ENCODE measurements at places on chromosomes 13 and 19.

- H3K36me3 ChIP-seq = no peaks in the 10 kb centered on the region
- H3K4me1 ChIP-seq = no peaks in the 10 kb centered on the region
- DNase-seq = no peak
- H3K27me3 ChIP-seq = no peaks in the 10 kb centered on the region
Measured at GRCh38 chr19:33693678-33694077, 71.9 kb downstream of the CHST8 start.

DNA sequence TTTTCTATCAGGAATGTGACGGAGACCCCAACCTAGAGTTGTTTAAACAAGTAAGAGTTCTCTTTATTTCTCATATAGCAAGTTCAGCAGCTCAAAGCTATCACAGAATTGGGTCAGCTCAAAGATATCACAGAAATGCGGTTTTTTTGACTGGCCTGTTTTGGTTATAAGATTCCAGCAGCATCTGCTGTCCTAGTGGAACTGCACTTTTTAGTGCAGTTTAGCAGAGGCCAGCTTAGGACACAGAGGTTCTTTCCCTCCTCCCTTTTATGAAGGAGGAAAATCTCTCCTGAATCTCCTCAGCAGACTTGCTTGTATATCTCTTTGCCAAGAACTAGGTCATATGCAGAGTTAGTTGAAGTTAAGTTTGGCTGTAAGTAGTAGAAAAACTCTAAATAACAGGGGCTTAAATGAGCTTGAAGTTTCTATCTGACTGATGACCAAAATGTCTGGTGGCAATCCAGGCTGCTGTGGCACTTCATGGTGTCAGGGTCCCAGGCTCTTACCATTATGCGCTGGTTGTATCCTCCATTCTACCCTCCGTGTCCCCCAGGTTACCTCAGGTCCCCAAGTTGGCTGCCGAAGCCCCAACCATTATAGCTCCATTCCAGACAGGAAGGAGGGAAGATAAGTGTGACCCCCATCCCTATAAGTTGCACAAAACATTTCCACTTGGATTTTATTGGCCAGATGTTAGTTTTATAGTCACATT, 6.6 kb downstream of the PPP2R1A start:
- H3K4me1 ChIP-seq = peaks cover 26% of the 10 kb centered on the region
- no peaks in the 10 kb centered on the region for H3K36me3 ChIP-seq
- no peak overlapping the region for H3K4me3 ChIP-seq
- no peaks in the 10 kb centered on the region for H3K27me3 ChIP-seq
- DNase-seq = no peak

DNA sequence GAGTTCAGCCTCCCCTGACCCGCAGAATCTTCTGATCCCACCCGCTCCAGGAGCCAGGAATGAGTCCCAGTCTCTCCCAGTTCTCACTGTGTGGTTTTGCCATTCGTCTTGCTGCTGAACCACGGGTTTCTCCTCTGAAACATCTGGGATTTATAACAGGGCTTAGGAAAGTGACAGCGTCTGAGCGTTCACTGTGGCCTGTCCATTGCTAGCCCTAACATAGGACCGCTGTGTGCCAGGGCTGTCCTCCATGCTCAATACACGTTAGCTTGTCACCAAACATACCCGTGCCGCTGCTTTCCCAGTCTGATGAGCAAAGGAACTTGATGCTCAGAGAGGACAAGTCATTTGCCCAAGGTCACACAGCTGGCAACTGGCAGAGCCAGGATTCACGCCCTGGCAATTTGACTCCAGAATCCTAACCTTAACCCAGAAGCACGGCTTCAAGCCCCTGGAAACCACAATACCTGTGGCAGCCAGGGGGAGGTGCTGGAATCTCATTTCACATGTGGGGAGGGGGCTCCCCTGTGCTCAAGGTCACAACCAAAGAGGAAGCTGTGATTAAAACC, 1.1 kb upstream of the APOE start:
- H3K4me1 ChIP-seq = no peaks in the 10 kb centered on the region
- no peak overlapping the region for H3K27ac ChIP-seq
- H3K27me3 ChIP-seq = no peaks in the 10 kb centered on the region
- DNase-seq = no peak
- no peaks in the 10 kb centered on the region for H3K36me3 ChIP-seq

GRCh38 chr13:66513728-66514127, 716.4 kb downstream of the PCDH9 start:
- H3K4me3 ChIP-seq = no peak overlapping the region
- H3K36me3 ChIP-seq = no peaks in the 10 kb centered on the region
- H3K27me3 ChIP-seq = no peaks in the 10 kb centered on the region
- no peak for DNase-seq
- H3K27ac ChIP-seq = no peak overlapping the region
- no peaks in the 10 kb centered on the region for H3K4me1 ChIP-seq

DNA sequence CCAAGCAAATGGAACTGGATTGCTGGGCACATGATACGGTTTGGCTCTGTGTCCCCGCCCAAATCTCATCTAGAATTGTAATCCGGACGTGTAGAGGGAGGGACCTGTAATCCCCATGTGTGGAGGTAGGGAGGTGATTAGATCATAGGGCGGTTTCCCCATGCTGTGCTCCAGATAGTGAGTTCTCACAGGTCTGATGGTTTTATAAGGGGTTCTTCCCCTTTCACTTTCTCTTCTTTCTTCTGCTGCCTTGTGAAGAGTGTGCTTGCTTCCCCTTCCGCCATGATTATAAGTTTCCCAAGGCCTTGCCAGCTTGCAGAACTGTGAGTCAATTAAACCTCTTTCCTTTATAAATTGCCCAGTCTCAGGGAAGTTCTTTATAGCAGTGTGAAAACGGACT, 32.6 kb upstream of the MTIF3 start:
- DNase-seq = no peak
- H3K27me3 ChIP-seq = no peaks in the 10 kb centered on the region
- H3K36me3 ChIP-seq = no peaks in the 10 kb centered on the region
- H3K4me3 ChIP-seq = no peak overlapping the region
- H3K27ac ChIP-seq = no peak overlapping the region

DNA sequence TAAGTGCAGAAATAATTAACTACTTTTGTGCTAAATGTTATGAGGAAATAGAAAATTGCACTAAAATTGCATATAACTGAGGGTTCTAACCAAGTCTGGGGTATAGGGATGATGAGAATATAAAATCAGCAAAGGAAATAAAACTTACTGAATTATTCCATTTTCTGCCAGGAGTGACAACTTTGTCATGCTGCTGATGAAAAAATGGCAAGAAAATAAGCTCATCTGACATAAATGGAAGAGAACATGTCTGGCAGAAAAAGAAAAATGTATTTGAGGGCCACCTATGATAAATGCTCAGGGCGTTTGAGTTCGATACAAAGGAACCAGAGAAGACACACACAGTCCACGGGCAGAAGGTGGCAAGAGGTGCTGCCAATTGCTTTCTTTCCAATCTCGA, 78.2 kb downstream of the LHFPL6 start:
- no peaks in the 10 kb centered on the region for H3K27me3 ChIP-seq
- no peak for DNase-seq
- no peaks in the 10 kb centered on the region for H3K4me1 ChIP-seq
- H3K36me3 ChIP-seq = no peaks in the 10 kb centered on the region
- H3K27ac ChIP-seq = no peak overlapping the region

DNA sequence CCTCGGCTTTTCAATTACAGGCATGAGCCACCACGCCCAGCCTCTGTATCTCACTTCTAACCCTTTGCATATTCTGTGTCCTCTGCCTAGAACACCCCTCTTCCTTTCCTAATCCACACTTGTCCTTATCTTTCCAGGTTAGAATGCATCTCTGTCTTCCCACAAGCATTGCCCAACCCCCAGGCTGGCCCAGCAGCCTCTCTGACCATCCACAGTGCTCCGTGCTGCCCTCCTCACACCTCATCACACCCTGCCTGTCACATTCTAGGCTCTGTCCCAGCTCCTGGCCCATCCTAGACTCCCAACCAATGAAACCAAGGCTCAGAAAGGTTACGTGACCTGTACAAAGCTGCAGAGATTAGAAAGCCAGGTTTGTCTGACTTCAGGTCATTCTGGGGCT, 11.3 kb downstream of the JAK3 start:
- H3K27me3 ChIP-seq = no peaks in the 10 kb centered on the region
- H3K36me3 ChIP-seq = no peaks in the 10 kb centered on the region
- DNase-seq = no peak
- H3K27ac ChIP-seq = no peak overlapping the region
- H3K4me3 ChIP-seq = no peak overlapping the region

DNA sequence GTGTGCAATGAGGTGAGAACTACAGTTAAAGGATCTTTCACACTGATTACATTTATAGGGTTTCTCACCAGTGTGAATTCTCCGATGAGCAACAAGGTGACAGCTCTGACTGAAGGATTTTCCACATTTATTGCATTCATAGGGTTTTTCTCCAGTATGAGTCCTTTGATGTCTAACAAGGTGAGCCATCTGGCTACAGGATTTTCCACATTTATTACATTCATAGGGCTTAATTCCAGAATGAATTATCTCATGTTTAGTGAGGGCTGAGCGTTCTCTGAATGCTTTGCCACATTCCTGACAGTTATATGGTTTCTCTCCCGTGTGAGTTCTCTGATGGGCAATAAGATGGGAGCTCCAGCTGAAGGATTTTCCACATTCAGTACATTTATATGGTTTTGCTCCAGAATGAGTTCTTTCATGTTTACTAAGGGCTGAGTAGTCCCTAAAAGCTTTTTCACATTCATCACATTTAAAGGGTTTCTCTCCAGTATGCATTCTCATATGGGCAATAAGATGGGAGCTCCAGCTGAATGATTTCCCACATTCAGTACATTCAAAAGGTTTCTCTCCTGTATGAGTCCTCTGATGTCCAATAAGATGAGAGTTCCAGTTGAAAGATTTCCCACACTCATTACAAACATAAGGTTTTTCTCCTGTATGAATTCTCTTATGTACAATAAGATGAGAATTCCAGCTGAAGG, 4.4 kb upstream of the C19orf18 start:
- no peaks in the 10 kb centered on the region for H3K36me3 ChIP-seq
- DNase-seq = no peak
- no peak overlapping the region for H3K27ac ChIP-seq
- H3K4me3 ChIP-seq = no peak overlapping the region

DNA sequence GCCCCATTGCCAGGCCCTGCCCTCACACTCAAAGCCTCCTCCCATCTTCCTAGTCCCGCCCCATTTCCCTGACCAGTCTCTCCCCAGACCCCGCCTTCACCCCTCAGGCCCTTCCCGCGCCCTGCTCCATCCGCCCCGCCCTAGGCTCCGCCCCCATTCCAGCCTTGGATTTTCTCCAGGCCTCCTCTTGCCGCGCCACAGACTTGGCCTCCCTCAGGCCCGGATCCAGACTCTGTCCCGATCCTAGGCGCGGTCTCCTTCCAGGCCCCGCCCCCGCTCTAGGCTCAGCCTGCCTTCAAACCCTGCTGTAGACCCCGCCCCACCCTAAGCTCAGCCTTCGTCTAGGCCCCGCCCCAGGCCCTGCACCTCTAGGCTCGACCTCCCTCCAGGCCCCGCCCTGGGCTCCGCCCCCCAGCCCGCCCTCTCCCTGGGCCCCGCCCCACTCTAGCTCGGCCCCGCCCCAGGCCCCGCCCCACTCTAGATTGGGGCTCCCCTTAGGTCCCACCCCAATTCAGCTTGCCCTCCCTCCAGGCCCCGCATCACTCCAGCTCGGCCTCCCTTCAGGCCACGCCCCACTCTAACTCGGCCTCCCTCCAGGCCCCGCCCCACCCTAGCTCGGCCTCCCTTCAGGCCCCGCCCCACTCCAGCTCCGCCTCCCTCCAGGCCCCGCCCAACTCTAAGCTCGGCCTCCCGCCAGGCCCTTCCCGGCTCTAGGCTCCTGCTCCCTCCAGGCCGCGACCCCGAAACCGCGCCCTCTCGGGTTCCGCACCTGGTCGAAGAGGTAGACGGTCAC, 18.5 kb downstream of the LMTK3 start:
- no peaks in the 10 kb centered on the region for H3K36me3 ChIP-seq
- peak; percentile 97 for DNase-seq
- H3K27me3 ChIP-seq = no peaks in the 10 kb centered on the region
- H3K4me1 ChIP-seq = peaks cover 7% of the 10 kb centered on the region
- peak overlapping the region; percentile 79 for H3K27ac ChIP-seq
- H3K4me3 ChIP-seq = peak overlapping the region; percentile 41

DNA sequence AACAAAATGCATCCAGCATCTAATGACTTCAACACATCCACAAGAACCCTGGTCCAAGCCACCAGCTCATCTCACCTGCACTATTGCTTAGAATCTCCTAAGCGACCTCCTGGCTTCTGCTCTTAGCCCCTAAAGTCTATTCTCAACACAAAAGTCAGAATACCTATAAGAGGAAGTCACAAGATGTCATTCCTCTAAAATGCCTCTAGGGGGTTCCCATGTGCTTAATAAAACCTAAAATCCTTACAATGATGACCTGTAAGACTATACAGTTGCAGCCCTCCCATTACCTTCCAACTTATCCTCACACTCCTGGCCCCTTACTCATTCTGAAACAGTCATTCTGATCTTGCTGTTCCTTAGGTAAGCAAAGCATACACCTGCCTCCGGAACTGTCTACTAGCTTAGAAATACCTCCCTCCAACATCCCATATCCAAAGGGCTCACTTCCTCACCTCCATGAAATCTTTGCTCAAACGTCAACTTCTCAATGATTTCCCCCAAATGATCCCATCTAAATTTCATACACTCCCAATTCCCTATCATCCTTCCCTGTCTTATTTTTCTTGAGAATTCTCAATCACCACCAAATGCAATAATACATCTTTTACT, 10.0 kb downstream of the ATP7B start:
- no peak for DNase-seq
- no peak overlapping the region for H3K27ac ChIP-seq

DNA sequence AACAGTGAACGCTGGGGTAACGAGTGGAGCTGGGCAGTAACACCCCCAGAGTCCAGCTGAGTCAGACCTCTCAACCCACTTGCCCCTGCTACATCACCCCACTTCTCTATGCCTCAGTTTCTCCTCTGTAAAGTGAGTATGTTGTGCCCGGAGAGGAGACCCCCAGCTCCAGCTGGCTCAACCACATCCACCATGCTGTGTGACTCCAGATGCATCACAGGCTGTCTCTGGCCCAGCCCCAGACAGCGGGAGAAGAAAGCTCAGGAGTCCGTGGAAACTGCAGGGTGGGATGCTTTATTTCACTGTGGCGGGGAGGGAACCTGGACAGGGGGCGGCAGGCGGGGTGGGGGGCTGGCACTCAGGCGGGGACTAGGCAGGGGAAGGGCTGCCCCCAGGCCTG, 9.6 kb upstream of the ELL start:
- no peaks in the 10 kb centered on the region for H3K36me3 ChIP-seq
- H3K27ac ChIP-seq = no peak overlapping the region
- no peaks in the 10 kb centered on the region for H3K27me3 ChIP-seq
- no peak for DNase-seq
- no peaks in the 10 kb centered on the region for H3K4me1 ChIP-seq

- no peak overlapping the region for H3K27ac ChIP-seq
- H3K4me1 ChIP-seq = no peaks in the 10 kb centered on the region
- H3K36me3 ChIP-seq = no peaks in the 10 kb centered on the region
- no peaks in the 10 kb centered on the region for H3K27me3 ChIP-seq
Measured at GRCh38 chr19:35671818-35672217, 5.5 kb downstream of the UPK1A start.

DNA sequence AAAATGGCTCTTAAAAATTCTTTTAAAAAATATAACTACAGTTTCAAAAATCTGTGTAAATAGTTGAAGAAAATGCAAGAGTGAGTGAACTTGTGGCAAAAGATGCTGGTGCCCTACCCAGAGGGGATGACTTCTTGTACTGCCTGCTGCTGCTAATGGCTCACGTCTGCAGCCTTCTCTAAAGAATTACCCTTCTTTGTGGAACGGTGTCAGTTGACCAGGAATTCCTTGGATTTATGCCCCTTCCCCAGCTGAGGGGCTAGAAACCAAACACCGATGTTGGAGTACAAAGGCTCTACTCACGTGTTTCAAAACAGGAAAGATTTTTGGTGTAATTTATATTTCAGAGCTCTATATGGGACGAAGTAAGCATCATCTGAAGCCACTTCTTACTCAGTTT, 1582.8 kb downstream of the OLFM4 start:
- no peaks in the 10 kb centered on the region for H3K36me3 ChIP-seq
- DNase-seq = no peak
- H3K27me3 ChIP-seq = no peaks in the 10 kb centered on the region
- no peak overlapping the region for H3K4me3 ChIP-seq
